ENCODE measurements at places on chromosomes 16 and 17. TPM values are rescaled to one million over a fixed set of nuclear protein-coding genes. Genes with fewer than 3 reads are reported as not detected.
A peak's percentile ranks its signal among the peaks of the same experiment; 100 is the strongest.

DNA sequence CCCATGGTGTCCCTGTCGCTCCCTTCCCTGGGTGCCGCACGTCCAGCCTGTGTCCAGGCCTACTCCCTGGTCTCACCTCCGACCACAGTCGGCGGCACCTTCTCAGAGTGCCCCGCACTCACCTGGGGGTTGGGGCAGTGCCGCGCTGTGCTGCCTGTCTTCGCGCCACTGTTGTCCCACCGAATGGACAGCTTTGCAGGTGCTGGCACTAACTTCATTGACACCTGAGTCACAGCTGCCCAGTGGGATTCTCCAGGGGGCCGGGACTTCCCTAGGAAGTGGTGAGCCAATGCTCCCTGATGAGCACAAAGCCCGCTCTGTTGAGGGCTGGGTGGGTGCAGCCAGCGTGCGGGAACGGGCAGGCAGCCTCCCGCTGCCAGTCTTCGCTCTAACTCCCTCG is 24.3 kb upstream of the DBNDD1 start:
- DNase-seq, result no peak

GRCh38 chr16:23905027-23905426 is 69.2 kb downstream of the PRKCB start:
- peak; percentile 19 for DNase-seq

- DNase-seq, result no peak
Measured at GRCh38 chr17:58568044-58568799, 53.8 kb upstream of the MTMR4 start.

DNA sequence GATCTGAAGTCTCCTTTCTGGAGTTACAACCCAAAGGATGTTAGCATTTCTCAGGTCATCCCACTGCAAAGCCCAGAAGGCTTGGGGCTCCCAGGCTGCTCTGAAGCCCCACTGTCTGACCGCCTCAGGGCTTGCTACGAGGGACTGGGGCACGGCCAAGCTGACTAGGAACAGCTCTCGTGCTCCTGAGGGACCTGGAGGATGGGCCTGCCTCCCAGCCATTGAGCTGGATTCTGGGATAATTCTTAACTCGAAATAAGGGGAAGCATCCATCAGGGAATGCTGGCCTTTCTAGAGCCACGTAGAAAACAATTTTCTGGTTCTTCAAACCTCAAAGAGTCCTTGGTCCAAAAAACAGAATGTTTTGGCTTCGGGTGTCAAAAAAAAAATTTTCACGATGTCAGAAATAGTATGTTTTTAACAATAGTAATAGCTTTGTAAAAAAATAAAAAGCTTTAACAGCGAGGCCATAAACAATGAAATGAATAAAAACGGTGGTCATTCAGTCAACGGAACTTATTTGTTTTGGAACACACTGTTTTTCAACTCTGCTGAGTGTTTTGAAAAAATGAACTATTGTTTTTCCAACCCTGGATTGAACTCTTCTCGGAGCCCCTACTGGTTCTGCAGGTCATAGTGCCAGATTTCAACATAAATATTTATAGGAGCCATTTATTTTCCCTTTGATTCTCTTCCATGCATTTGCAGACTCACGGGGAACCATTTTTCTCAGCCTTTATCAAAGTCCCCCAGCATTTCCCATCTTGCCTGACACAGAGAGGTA is 16.4 kb upstream of the HERPUD1 start:
- DNase-seq, result peak; percentile 67

DNA sequence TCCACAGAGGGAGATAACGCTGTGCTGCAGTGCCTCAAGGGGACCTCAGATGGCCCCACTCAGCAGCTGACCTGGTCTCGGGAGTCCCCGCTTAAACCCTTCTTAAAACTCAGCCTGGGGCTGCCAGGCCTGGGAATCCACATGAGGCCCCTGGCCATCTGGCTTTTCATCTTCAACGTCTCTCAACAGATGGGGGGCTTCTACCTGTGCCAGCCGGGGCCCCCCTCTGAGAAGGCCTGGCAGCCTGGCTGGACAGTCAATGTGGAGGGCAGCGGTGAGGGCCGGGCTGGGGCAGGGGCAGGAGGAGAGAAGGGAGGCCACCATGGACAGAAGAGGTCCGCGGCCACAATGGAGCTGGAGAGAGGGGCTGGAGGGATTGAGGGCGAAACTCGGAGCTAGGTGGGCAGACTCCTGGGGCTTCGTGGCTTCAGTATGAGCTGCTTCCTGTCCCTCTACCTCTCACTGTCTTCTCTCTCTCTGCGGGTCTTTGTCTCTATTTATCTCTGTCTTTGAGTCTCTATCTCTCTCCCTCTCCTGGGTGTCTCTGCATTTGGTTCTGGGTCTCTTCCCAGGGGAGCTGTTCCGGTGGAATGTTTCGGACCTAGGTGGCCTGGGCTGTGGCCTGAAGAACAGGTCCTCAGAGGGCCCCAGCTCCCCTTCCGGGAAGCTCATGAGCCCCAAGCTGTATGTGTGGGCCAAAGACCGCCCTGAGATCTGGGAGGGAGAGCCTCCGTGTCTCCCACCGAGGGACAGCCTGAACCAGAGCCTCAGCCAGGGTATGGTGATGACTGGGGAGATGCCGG is 769 bp downstream of the CD19 start:
- no peak for DNase-seq

- DNase-seq, result no peak
Measured at GRCh38 chr17:58531122-58531521, 16.7 kb upstream of the MTMR4 start.

- DNase-seq, result peak; percentile 65
Measured at GRCh38 chr17:31095236-31096105, 694 bp downstream of the NF1 start.

GRCh38 chr16:52034830-52035229 is 512.1 kb downstream of the TOX3 start:
- no peak for DNase-seq

GRCh38 chr17:55466671-55467070 is 44.6 kb downstream of the SMIM36 start:
- DNase-seq, result no peak

- no peak for DNase-seq
Measured at GRCh38 chr17:5665164-5665563, 80.9 kb upstream of the NLRP1 start.

GRCh38 chr17:45038728-45039634 is 12.5 kb downstream of the DCAKD start:
- no peak for DNase-seq

- DNase-seq, result no peak
Measured at GRCh38 chr16:30551781-30552180, 6.4 kb downstream of the ZNF764 start.

Gene CACNG5
- 3.7 TPM for polyA plus RNA-seq

Gene OSBPL7
- polyA plus RNA-seq, result 10.9 TPM

Gene OR4D2
- polyA plus RNA-seq, result not detected

Gene STX1B
- 1.3 TPM for polyA plus RNA-seq

Gene CLEC18B
- 143 TPM for polyA plus RNA-seq

Gene PRSS27
- polyA plus RNA-seq, result 2.5 TPM

Data from left renal cortex interstitium (tissue), 4 donors.